ENCODE measurements at places on chromosomes 16 and 17.

DNA sequence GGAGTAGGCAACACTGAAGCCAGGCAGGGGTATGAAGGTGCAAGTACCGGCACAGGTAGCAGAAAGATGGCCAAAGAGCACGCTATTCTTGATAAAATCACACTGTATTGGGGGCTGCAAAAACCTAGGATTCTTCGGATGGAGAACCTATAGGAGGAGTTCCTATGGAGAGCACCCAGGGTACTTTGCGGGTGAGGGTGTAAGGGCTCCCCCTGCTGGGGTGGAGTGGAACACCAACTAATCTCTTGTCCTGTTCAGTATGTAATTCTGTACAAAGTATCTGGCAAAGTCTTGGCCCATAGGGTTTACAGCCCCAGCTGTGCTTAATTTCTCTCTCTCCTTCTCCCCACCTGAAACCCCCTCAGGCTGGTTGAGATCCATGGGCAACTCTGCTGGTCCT lies 393.1 kb upstream of the ASIC2 start:
- peak; percentile 30 for DNase-seq

- DNase-seq: peak; percentile 71
These were observed at the start of gene GRIN2C for GRCh38 chr17:74859459-74860228. Gene GRIN2C, minus strand, starts transcription at chr17:74859885. Its CDS starts 4,793 bp downstream, at chr17:74855092.

GRCh38 chr16:46908540-46909372 lies 24.6 kb downstream of the GPT2 start:
- DNase-seq: peak; percentile 85

DNA sequence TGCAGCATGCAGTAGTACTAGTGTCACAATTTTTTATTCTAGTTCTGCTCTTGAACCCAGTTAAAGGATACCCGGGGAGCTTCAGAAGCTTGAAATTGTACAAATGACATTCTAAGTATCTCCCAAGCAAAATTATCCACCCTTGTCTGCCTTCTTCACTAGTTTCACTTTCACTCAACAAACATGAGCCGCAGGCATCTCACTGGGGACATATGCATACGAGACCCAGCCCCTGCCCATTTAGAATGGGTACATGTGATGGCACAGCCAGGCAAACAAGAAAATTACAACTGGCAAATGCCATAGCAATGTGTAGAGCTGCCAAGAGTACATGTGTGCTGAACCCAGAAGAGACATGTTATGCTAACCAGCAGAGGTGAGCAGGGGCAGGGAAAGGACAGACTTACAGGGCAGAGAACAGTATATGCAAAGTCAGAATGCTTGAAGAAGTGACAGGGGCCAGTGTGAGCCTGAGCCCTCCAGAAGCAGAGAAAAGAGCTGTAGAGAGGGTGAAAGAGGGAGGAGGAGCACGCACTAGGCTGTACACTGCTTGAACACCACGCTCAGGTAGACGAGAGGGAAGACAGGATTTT lies 8.3 kb downstream of the GINS2 start:
- no peak for DNase-seq

DNA sequence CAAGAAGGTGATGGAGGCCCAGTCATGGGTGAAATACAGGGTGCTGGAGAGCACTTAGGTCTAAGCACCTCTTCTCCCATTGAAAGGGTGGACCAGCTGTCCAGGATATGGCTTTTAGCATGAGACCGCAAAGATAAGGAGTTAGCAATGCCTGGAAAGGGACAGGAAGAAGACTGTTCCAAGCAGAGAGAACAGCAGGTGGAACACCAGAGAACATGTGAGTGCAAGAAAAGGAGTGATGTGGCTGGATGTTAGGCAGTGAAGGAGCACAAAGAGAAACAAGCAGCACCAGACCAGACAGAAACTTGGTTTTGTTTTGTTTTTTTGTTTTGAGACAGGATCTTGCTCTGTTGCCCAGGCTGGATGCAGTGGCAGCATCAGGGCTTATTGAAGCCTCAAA lies 45.4 kb upstream of the CCL1 start:
- no peak for DNase-seq

- no peak for DNase-seq
These were observed 3.1 kb downstream of the SPNS3 start for GRCh38 chr17:4436846-4437245.

GRCh38 chr17:56581635-56582627 lies 11.6 kb upstream of the NOG start:
- no peak for DNase-seq

GRCh38 chr17:44082256-44082927 lies 11.9 kb downstream of the G6PC3 start:
- DNase-seq: no peak

DNA sequence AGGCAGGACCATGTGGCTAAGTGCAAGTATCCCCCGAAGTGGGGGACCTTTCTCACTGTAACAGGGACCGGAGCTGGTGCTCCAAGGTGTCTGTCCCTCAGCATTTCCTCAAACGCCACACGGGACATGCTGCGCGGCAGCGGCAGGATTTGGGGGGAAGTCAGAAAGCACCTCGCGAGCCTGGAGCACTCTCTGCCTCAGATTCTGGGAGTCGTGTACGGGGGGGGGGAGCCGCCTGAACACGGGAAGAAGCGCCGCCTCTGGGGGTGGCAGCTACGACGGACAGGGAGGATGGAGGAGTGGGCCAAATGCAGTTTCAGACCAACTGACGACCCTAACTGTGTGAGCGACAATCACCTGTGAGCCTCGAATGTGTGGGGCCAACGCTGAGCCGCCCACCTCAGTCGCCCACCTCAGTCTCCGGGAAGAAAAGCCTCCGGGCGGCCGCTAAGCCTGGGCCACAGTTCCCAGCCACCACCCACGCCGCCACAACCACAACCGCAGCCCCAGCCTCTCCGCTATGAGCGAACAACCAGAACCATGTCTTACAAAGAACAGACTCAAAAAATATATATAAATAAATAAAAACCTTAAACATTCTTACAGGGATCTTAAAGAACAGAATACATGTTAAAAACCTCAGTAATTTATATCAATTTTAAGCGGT lies 8.8 kb upstream of the TRAP1 start:
- DNase-seq: no peak
